Left lobe of liver (tissue), 2 donors: ENCODE measurements at places on chromosomes 3 and 15. TPM values are rescaled to one million over a fixed set of nuclear protein-coding genes. Genes with fewer than 3 reads are reported as not detected.

The CHCHD6 gene
- 3.8 TPM for total RNA-seq

DNA sequence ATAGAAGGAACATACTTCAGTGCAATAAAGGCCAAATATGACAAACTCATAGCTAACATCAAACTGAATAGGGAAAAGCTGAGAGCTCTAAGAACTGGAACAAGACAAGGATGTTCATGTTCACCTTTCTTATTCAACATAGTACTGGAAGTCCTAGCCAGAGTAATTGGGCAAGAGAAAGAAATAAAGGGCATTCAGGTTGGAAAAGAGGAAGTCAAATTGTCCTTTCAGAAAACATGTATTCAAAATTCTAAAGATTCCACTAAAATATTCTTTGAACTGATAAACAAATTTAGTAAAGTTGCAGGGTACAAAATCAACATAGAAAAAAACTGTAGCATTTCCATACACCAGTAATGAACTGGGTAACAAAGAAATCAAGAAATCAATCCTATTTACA is 12.2 kb upstream of the ZNF197 start:
- DNase-seq: no peak

DNA sequence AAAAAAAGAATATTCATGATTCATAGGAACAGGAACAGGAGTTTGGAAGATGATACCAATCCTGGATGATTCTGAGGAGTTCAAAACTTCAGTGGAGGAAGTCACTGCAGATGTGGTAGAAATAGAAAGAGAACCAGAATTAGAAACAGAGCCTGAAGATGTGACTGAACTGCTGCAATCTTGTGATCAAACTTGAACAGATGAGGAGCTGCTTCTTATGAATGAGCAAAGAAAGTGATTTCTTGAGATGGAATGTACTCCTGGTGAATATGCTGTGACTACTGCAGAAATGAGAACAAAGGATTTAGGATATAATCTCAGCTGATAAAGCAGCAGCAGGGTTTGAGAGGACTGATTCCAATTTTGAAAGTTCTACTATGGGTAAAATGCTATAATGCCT is 72.7 kb downstream of the GSK3B start:
- DNase-seq: no peak

The CD96 gene
- 0.40 TPM for total RNA-seq

- no peak for DNase-seq
These were observed 52.0 kb upstream of the RAD18 start for GRCh38 chr3:9015250-9015649.

- DNase-seq: no peak
These were observed 114.5 kb upstream of the TNIK start for GRCh38 chr3:171574556-171575240.

The PRR23B gene
- not detected for total RNA-seq
